ENCODE measurements at places on chromosomes 4 and X.

DNA sequence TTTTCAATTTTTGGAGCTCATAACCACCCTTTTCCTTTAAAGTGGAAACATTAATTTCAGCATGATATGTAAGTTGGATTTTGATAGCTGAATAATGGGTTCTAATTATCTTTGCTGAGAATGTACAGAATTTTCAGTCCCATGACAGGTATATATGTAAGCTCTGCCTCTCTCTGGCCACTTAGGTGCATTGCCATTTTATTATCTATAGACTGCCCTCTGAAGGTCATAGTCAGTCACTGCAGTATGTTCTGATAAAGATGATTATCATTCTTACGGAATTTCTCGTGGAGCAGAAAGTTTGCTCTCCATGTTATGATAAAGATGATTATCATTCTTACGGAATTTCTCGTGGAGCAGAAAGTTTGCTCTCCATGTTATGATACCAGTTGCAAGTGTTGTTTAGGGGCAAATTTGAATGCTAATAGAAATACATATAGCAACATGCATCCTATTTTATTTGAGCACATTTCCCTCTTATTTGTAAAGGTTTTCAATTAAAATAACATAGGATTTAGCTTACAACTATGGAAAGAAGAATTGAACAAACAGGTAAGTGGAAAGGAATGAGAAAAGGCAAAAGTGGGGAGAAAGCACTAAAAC is 10.4 kb downstream of the AFP start:
- peak; percentile 37 for DNase-seq

- DNase-seq: no peak
Observed at GRCh38 chrX:16993791-16994318, 47.4 kb downstream of the REPS2 start.

DNA sequence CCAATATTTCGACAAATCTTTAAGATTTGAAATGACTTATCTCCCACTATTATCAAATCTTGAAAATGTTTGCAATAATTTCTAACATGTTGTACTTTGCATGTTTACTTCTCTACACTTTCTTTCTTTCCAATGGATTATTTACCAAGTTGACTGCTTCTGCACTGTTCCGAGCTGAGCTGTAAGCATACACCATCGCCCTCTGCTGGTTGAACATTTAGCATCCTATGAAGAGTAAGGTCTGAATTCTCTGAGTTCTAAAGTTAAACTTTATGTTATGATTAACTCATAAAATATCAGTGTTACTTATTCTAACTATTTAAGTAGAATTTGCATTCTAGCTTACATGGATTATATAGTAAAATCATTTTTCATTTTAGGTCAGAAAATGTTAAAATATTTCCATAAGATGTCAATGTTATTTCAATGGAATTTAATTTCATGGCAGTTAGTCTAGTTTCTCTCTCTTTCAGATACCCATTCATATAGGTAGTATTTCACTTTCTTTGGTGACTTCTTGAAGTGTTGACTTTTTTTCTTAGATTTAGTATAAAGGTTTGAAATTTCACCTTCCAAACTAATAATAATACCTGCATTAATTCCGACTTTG is 137.4 kb downstream of the DKK2 start:
- DNase-seq: peak; percentile 23

DNA sequence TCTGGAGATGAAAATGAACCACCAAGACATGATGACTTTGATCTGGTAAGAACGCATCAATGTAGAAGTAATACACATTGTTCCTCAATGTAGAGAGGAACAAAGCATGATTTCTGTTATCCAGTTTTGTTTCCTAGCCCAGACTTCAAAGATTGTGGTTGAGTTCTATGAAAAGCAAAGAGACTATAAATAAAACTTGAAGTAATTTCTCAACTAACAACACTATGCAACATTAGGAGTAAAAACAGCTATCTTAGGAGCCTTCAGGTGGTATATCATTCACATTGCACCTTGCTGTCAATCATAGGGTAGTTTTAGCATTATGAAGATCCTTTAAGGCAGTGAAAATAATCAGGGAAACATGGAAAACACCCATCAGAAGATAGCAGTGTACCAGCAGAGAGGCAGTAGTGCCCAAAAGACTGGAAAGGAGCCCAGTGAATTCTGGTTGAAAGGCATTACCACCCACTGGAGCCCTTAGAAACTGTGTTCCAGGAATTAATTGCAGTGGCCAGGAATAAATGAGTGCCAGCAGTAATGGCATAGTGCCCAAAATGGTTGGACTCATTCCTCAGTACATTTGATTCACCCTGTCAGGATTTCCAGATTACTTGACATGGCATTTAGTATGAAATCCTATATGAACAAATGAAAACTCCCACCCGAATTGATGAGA is 300.7 kb upstream of the CXXC4 start:
- DNase-seq: peak; percentile 0

DNA sequence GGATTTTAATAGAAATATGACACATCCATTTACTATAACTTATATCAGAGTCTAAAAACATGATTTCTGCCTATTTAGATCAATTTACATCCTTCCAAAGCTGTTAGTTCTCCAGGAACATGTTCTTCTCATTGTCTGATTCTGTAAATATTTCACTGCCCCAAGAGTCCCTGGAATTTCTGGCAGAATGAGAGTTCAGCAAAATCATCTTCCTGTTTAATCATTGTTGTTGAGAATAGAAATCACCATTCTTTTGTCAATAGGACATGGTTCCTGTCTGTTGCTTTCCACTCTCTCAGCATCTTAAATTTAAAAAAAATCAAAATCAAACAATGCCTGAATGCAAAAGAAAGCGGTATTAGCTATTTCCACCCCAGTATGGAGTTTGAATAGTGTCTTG is 172.8 kb upstream of the FRMPD4 start:
- no peak for DNase-seq

GRCh38 chrX:151825925-151826485 is 86.7 kb upstream of the MAGEA4 start:
- DNase-seq: no peak

DNA sequence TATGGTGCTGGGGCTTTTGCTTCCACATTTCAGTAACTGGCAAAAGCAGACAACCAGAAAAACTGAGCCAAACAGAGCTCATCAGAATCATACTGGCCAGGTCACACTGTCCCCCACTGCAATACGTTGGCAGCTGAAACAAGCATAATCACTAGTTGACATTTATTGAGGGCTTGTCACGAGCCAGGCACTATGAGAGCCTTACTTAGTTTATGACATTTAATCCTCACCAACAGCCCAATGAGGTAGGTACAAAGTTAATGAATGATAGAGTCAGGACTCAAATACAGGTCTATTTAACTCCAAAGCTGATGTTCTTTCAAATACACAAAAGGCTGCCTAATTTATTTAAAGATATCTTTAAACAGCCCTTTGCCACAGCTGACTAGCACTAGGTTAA is 174.0 kb upstream of the MBNL3 start:
- no peak for DNase-seq

GRCh38 chrX:66731398-66731797 is 92.5 kb upstream of the EDA2R start:
- no peak for DNase-seq

DNA sequence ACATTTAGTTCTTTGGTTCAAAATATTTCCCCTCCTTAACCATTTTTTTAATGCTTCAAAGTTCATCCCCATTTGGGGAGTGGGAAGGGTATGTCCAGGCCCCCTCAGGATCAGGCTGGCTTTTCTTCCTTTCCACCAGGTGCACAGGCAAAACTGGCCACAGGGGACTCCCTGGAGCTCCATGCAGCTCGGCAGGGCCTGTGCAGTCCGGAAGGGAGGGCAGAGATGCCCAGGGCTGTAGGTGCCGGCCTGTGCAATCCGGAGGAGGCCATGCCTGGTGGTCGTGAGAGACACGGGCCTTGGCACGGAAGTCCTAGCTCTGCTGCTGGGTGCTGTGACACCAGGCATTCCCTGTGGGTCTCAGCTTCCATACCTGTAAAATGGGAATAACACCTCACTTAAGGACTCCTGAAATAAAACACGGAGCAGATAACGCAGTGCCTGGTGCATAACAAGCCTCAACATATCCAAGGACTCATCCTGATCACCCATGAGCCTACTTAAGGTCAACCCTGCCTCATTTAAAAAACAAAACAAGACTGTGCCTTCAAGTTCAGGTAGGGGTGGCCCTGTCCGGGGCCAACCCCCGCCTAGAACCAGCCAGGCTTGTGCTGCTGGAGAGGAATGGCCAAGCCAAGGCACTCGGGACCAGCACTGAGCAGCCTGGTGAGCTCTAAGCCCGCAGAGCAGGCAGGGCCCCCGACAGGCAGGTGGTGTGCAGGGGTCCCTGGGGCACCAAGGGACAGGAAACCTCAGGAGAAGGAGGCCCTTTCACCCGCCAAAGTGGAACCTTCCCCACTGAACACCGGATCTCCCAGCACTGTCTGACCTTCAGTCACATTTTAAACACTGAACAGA is 21.2 kb upstream of the CYP4V2 start:
- DNase-seq: no peak

DNA sequence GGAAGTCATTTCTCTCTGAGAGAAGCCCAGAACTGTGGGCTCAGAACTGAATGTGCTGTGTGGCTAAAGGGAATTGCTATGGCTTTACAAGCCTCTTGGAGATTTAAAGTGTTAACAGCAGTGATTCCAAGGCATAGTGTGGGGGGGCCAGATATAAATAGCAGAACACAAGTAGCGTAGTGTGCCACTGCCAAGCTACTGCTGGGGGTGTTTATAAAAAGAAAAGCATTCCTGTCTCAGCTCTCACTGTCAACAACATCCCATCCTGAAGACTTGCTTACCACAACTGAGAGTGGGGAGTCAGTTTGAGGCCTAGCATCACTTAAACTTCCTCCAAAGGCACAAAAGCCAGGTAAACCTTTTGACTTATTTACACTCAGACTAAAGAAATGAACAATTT is at the start of gene ART3:
ART3 (plus strand) TSS at position 242 of the 400 bp plus-strand sequence. CDS start 1,181 bp downstream, outside the sequence.
- DNase-seq: no peak

- DNase-seq: no peak
Observed at GRCh38 chr4:8045909-8046308, 106.2 kb upstream of the AFAP1 start.

- DNase-seq: no peak
Observed at GRCh38 chrX:6299724-6300123, 71.1 kb upstream of the NLGN4X start.

GRCh38 chrX:48989483-48989882 is 12.6 kb downstream of the GRIPAP1 start:
- no peak for DNase-seq

- DNase-seq: no peak
Observed at GRCh38 chr4:65023883-65024670, 614.8 kb upstream of the TECRL start.

GRCh38 chr4:156963419-156963818 is 8.2 kb downstream of the PDGFC start:
- DNase-seq: no peak

- no peak for DNase-seq
Observed at GRCh38 chrX:49260221-49260985, 4.1 kb downstream of the FOXP3 start.

GRCh38 chrX:153825042-153825441 is 5.3 kb downstream of the PDZD4 start:
- DNase-seq: no peak

- no peak for DNase-seq
Observed at GRCh38 chr4:162891788-162892707, 274.6 kb downstream of the NAF1 start.

DNA sequence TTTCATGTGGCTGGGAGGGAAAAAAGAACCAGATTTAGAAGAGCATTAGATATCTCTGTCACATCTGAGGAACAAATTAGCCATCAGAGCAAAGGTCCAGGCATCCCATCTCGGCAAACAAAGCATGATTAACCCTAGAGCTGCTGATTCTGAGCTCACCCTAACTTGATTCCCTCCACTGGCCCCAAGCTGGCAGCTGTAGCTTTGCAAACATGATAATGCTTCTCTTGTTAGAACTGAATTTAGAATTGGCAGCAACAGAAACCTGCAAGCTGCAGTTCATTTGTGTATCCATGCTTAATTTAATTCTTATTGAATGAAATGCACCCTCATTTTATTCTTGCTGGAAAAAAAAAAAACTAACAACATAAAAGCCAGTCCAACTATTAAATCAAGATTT is 289.2 kb downstream of the IL1RAPL1 start:
- DNase-seq: no peak

GRCh38 chrX:68852046-68852445 is 23.2 kb downstream of the EFNB1 start:
- no peak for DNase-seq

- no peak for DNase-seq
Observed at GRCh38 chrX:38347136-38347535, 5.3 kb upstream of the OTC start.

DNA sequence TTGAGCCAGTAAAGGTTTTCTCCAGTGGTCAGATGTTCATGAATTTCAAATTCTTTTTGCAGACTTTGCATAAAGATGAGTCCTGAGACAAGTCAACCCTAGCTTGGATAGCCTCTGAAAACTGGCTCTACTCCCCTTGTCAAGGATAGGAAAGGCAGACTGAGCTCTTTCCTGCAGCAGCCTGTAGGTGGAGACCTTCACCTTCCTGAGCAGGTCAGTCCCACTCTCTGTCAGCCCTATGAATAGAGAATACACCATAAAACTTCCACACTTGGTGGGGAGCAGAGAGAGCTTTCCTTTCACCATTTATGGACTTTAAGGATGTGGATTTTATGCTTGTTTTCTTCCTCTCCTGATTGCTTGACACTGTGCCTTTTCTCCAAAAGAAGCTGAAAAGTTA is 41.9 kb downstream of the PCDH19 start:
- no peak for DNase-seq

DNA sequence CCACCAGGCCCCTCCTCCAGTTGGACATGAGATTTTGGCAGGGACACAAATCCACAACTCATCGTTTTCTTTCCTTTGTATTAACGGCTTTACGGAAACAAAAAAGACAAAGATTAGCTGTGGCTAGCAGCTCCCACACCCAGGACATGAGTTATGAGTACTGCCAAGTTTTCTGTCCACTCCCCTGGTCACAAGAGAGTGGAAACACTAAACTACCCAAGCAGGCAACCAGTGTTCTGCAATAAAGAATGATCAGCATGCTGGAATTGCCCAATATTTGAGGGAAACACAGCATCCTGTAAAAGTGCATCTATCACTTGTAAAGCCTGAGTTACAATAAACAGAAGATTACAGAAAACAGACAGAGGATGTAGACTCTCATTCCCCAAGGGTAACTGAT is 358.4 kb downstream of the NLGN4X start:
- DNase-seq: no peak

- no peak for DNase-seq
Observed at GRCh38 chr4:10096201-10096977, 20.2 kb downstream of the WDR1 start.

DNA sequence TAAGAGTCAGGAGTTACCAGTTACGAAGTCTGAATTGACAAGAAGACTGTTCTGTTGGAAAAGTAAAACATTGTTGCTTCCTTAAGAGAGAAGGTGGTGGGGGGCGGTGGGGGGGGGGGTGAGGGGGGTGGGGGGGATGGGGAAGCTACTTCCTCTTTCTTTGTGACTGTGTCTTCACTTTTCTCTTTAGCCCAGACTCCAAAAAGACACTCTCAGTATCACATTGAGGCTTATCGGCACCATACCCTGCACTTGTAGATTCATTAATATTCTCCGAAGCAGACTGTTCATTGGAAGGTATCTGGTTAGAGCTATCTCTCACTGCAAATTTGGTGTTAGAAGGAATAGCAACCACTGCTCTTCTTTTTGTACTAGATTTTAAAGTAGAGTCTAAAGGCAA is 94.5 kb upstream of the IL13RA1 start:
- DNase-seq: no peak

All from NCI-H1105 (cell line).